Peyer's patch (tissue), 4 donors: ENCODE measurements at places on chromosomes 5 and 9. TPM values are rescaled to one million over a fixed set of nuclear protein-coding genes. Genes with fewer than 3 reads are reported as not detected.

DNA sequence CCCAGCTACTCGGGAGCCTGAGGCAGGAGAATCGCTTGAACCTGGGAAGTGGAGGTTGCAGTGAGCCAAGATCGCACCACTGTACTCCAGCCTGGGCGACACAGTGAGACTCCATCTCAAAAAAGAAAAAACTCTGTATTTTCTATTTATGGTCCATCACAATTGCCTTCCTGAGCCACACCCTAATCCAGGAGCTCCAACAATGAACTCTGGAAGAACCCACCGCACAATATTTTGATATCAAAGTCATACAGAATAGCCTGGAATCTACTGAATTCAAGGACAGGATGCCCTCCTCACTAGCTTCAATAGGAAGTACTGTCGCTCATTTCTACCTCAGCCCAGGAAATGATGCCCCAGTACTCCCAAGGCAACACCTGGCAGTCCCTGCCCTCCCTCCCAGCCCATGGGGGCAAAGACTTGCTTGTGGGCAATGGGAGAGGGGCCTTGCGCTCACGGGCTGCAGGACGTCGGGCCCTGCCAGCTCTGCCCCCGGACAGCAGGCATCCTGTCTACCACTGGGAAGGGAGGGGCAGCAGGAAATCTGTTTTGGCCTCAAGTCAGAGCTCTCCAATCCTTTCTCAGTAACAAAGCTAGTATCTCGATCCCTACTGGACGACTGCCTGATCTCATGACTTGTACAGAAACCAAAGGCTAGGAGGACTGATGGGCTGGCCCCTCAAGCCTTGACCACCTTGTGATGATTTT lies 19.7 kb downstream of the UBAC1 start:
- H3K27ac ChIP-seq = no peak overlapping the region
- no peaks in the 10 kb centered on the region for H3K4me1 ChIP-seq
- no peak overlapping the region for H3K4me3 ChIP-seq
- H3K36me3 ChIP-seq = no peaks in the 10 kb centered on the region

DNA sequence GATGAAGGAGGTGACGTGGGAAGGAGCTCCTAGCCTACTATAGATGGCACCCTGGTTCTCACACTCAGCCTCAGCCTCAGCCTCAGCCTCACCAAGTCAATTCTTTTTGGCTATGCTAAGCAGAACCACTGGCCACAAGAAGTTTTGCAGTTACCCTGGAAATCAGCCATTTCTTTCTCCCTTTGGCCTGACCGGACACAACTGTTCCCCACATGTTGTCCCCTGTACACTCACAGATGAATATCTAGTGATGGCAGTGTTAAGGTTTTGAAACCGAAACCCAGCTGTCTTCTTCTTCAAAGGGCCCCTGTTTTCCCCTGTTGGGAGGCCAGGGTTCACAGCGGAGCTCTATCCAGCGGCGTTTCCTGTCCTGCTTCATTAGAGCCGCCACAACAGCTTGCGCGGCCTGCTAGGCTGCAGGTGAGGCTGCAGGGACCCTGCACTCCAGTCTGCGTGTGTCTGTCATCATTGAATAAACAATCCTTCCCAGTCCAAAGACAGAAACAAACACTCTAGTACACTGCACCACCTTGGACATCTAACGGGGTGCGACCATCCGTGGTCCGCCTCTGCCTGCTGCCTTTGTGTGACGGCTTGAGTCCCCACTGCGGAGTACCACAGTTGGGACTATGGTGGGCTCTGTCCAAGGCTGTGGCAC lies 250.5 kb downstream of the DENND1A start:
- peak; percentile 78 for DNase-seq
- H3K4me3 ChIP-seq = no peak overlapping the region
- H3K27ac ChIP-seq = peak overlapping the region; percentile 10

DNA sequence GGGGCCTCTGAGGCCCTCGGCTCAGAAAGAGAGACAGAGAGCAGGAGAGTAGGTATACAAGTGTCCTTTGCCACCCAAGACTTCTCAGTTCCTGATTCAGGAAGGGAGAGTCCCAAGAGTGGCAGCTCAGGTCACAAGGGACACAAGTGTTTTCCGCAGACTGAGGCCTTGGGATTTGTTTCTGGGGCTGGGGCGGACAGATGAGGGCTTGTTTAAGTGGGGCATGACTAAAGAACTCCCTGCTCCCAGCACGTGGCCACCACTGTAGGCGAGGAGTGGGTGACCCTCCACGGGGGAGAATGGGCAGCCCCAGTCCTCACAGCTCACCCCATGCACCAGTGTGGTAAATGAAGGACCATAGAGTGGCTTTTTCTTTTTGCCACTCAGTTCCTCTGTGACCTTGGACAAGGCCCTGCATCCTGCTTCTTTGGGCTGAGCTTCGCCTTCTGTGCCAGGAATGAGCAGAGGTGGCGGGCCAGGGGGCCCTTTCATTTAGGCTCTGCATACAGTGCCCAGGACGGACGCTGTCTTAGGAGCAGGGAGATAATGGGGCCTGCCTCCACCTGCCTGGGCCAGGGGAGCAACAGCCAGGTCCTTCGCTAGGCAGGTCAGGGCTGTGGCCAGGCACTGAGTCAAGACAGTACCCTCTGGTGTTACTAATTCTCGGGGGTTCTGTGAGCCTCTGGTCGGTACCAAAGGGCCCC lies 50.8 kb downstream of the AMBP start:
- no peaks in the 10 kb centered on the region for H3K4me1 ChIP-seq
- no peaks in the 10 kb centered on the region for H3K36me3 ChIP-seq
- no peaks in the 10 kb centered on the region for H3K27me3 ChIP-seq
- no peak for DNase-seq
- no peak overlapping the region for H3K27ac ChIP-seq
- H3K4me3 ChIP-seq = no peak overlapping the region

DNA sequence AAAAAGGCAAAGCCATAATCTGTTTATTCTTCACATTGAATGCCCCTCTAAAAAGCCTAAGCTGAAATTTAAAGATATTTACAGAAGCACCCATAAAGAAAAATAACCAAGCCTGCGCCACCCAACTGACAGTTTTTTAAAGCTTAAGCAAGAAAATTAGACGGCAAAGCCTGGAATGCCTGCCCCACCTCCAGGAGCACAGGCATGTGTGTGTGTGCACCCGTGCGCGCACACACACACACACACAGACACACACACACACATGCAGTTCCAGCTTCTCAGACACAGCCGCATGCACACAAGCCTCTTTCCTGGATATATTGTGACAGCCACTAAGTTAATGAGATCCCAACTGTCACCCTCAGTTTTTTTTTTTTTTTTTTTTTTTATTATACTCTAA lies 88.2 kb downstream of the FRMD3 start:
- H3K36me3 ChIP-seq = no peaks in the 10 kb centered on the region
- no peaks in the 10 kb centered on the region for H3K4me1 ChIP-seq
- H3K4me3 ChIP-seq = no peak overlapping the region

GRCh38 chr5:35919191-35919590 lies 19.2 kb downstream of the CAPSL start:
- H3K36me3 ChIP-seq = no peaks in the 10 kb centered on the region
- H3K27me3 ChIP-seq = no peaks in the 10 kb centered on the region
- H3K4me1 ChIP-seq = no peaks in the 10 kb centered on the region

DNA sequence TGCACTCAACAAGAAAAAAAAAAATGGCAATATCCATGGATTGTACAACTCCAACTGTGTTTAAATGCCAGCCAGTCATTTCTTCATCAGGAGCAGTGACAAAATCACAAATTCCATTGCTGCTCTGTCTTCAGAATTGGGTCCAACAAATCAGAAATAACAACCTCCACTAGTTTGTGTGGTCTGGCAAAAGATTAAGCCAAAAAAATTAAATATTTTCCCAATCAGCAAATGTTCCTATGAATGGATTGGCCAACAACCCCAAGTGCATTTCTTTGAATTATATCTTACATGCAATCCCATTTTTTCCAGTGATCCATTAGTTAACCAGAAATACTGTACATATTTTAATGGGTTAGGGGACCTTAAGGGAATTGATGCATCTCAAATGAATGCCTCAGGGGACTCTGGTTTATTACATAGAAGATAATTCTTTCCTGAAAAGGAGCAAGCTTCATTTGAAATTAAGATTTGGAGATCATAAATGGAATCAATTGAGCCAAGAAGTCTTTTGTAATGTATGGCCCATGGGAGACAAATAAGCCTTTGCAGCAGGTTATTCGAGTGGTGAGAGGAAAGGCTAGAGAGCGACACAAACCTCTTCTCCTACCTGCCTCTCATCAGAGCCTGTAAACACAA lies 131.8 kb downstream of the TLE1 start:
- H3K4me1 ChIP-seq = no peaks in the 10 kb centered on the region
- no peaks in the 10 kb centered on the region for H3K36me3 ChIP-seq

- no peak overlapping the region for H3K27ac ChIP-seq
- no peaks in the 10 kb centered on the region for H3K4me1 ChIP-seq
- H3K27me3 ChIP-seq = no peaks in the 10 kb centered on the region
- H3K36me3 ChIP-seq = no peaks in the 10 kb centered on the region
- DNase-seq = no peak
- H3K4me3 ChIP-seq = no peak overlapping the region
Measured at GRCh38 chr9:70998962-70999361, 122.5 kb downstream of the TRPM3 start.

- H3K4me1 ChIP-seq = no peaks in the 10 kb centered on the region
- no peak for DNase-seq
Measured at GRCh38 chr5:67383451-67383850, 186.9 kb upstream of the CD180 start.

DNA sequence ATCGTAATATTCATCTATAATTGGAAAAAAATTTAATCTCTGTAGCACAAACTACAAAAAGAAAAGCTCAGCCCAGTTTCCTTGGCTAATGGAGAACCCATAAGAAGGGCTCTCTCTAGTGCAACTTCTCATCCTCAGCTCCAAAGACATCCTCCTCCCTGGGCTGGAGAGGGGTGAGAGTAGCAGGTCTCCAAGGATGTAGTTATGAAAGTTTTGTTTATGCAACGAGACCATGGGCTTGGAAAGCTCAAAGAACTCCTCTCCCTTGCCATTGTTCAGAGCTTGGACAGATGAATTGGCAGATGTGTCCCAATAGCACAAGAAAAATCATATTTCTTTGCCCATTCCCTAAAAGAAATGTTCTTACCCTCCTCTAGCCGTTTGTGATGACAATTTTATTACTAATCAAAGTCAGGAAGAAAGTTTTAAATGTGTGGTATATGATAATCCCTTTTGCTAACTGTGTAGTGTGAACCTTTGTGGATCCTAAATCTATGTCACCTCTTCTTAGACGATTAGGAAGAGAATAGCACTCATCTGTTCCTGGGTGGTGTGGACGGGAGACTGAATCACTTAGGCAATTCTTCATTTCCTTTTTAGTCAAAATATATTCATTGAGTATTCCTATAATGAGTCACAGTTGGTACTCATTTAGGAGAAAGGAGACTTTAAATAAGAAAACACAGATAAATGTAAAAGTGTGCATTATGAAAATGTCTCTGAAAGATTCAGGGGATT lies 52.2 kb downstream of the GARNL3 start:
- no peak overlapping the region for H3K27ac ChIP-seq
- H3K4me1 ChIP-seq = no peaks in the 10 kb centered on the region
- no peaks in the 10 kb centered on the region for H3K36me3 ChIP-seq

DNA sequence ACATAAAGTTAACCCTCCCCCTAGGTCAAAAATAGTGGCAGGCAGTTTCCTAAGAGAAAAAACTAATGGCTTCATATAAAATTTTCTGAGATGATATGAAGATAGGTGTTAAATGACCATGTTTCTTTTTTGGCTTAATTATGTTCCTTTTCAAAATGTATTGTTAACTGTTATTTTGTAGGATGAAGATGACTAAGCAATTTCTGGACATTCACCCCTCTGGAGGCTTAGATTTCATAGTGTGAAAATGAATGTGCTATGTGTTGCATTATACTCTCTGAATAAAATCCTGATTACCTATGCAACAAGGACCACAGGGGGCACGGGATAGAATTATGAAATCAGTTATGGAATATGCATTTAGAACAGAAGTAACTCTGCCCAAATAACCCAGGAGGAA lies 233.5 kb downstream of the MRPS30 start:
- no peaks in the 10 kb centered on the region for H3K36me3 ChIP-seq
- no peak for DNase-seq
- H3K27me3 ChIP-seq = no peaks in the 10 kb centered on the region
- H3K4me1 ChIP-seq = no peaks in the 10 kb centered on the region
- H3K27ac ChIP-seq = no peak overlapping the region
- no peak overlapping the region for H3K4me3 ChIP-seq

The SAPCD2 gene
- total RNA-seq = 8.4 TPM

The INSL6 gene
- not detected for total RNA-seq
